Stimulated activated CD4-positive, alpha-beta T cell treated with anti-CD3 and anti-CD28 coated beads, Interleukin-4, amount 100 ng/mL, for 24 hours (primary cell): ENCODE measurements at places on chromosomes 7 and 10.

DNA sequence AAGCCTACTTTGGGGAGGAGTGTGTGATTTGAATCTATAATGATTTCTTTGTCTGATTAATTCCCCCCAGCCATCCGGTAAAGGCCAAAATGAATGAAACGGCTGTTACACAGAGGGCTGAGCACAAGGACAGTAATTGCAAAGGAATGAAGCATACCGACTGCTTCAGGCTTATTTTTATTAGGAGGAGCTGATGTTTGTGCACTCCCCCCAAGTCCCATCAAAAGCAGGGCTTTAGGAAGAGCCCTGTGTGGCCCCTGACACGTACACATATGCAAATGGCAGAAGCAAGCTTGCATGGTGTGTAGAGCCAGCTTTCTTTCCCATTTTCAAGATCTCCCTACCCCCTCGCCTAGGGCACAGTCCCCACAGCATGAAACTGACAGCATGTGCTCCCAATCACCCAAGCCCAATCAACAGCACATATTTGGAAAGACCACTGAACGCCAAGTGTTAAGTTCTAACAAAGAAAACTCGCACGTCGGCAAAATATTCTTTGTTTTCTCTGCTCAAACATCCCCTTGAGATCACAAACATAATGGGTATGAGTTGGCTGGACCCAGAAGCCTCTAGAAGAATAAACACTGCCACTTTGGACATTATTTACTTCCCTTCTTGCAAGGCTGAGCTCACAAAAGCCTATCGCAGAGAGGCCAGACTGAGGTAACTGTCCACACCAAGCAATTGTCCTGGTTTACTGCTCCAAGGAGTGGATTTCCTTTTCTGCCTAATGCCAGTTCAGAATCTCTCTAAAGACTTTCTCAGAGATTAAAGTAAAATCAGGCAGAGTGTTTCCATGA is 143.0 kb downstream of the CUBN start:
- DNase-seq: no peak

DNA sequence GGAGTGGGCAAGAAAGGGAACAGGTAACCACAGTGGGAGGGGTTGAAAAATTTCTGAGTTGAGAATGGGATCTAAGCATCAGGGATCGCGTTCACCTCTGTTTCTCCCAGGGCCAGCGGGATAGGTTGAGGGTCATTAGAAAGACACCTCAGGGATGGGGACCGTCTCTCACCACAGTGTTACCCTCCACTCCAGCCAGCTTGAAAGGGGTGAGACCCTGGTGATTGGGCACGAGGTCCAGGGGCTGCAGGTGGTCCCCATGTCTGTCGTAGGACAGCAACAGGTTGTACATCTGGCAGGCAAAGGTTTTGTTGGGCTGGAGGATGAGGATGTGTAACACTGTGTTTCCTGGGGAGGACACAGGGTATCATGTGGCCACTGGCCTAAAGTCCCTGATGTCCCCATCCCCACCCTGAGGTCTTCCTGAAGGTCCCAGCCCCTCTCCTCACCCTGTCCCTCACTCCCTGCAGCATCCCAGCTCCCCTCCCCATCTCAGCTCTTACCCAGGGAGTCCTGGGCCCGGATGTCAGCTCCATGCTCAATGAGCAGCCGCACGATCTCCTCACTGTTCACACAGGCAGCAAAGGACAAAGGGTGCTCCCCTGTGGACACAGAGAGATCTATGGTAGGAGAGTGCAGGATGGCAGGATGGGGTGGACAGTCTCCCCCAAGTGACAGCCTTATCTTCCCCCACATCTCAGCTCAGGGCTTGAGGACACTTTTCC is 9.1 kb downstream of the TRPV6 start:
- no peak for DNase-seq

GRCh38 chr7:96055717-96056116 is 266.2 kb downstream of the SLC25A13 start:
- no peak for DNase-seq

GRCh38 chr10:126634911-126635310 is 35.6 kb downstream of the C10orf90 start:
- DNase-seq: no peak

- DNase-seq: no peak
Measured at GRCh38 chr7:128781126-128781525, 5.5 kb upstream of the OPN1SW start.

GRCh38 chr7:86469680-86470295 is 173.9 kb upstream of the GRM3 start:
- peak; percentile 42 for DNase-seq

- no peak for DNase-seq
Measured at GRCh38 chr10:11602358-11602757, 9.1 kb downstream of the USP6NL start.
